ENCODE measurements at places on chromosomes 16 and 17.

DNA sequence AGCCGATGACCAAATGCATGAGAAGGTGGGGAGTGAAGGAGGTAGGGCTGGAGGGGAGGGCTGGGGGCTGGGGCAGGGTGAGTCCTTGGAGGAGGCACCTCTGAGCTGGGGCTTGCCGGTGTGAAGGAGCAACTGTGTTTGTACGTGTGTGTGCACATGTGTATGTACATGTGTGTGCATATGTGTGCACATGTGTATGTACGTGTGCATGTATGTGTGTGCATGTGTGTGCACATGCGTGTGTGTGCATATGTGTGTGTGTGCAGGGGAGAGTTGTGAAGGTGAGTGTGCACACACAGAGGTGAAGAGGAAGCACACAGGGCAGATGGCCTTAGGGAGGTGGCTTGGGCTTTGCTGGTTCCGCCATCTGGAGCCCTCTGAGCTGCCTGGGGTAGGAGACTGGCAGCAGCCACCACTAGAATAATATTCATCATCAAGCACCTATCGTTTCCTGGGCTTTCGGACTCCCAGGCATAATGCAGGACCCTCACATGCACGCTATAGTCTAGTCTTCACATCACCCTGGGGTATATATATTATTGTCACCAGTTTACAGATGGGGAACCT lies 120.9 kb upstream of the CDC42EP4 start:
- no peak for DNase-seq

DNA sequence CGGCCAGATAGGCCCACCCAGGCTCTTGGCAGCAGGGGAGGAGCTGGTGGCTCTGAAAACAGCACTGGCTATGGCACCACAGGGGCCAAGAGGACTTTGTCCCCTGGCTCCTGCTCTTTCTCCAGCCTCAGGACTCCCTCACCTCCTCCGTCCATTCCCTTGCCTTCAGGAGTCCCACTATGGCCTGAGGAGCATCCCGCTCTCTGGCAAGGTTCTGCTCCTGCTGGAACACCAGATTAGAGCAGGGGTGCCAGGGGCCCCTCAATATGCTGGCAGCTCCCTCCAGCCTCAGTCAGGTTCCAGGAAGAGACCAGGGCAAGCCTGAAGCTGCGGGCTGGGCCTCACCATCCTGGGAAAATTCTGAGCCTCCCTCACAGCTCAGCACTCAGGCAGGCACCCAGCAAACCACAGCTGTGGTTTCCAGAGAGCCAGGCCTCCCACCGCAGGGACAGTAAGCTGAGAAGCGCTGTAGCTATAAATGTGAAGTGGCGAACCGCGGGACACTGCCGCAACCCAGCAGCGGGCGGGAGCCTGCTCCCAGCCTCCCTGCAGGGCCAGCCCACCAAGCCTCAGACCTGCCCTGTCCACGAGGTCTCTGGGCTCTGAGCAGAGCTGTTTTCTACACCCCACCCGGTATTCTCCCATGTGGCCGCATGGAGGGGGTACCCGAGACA lies 25.7 kb downstream of the C17orf100 start:
- peak; percentile 38 for DNase-seq

GRCh38 chr17:82320956-82321927 lies 3.8 kb upstream of the CD7 start:
- no peak for DNase-seq

GRCh38 chr16:143456-143855 lies 5.0 kb upstream of the NPRL3 start:
- DNase-seq, result no peak

- DNase-seq, result peak; percentile 59
Observed at GRCh38 chr17:39200070-39200879, at the start of gene RPL19. TSS of gene RPL19 (plus strand) at chr17:39200283. CDS start at chr17:39200345, 62 bp downstream.

- no peak for DNase-seq
Observed at GRCh38 chr17:76554131-76554530, 14.3 kb downstream of the PRCD start.

DNA sequence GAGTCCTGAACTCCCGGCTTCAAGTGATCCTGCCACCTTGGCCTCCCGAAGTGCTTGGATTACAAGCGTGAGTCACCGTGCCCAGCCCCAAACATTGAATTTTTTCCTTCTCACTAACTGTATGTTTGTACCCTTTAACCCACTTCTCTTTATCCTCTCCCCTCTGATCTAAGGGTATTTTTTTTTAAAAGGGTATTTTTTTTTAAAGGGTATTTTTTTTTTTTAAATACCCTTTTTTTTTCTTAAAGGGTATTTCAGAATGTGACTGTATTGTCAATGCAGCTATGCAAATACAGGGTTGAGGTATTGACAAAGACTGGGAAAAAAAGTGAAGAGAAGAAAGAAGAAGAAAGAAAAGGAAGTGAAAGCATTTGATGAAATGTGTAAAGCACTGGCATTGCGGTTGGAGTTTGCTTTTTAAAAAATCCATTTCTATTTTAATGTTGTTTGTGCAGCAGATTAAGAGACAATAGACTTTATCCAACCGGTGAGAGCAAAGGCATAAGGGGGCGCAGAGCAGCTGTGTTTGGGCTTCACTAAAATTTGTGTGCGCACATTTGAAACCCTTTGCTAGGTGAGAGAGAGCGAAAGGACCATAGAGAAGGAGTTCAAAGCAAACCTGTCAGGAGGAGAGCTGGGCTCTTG lies 42.4 kb downstream of the SYT17 start:
- no peak for DNase-seq

- DNase-seq, result no peak
Observed at GRCh38 chr16:86344586-86344871, 165.8 kb upstream of the FOXF1 start.

- DNase-seq, result no peak
Observed at GRCh38 chr16:3063625-3064386, 1.6 kb upstream of the IL32 start.

DNA sequence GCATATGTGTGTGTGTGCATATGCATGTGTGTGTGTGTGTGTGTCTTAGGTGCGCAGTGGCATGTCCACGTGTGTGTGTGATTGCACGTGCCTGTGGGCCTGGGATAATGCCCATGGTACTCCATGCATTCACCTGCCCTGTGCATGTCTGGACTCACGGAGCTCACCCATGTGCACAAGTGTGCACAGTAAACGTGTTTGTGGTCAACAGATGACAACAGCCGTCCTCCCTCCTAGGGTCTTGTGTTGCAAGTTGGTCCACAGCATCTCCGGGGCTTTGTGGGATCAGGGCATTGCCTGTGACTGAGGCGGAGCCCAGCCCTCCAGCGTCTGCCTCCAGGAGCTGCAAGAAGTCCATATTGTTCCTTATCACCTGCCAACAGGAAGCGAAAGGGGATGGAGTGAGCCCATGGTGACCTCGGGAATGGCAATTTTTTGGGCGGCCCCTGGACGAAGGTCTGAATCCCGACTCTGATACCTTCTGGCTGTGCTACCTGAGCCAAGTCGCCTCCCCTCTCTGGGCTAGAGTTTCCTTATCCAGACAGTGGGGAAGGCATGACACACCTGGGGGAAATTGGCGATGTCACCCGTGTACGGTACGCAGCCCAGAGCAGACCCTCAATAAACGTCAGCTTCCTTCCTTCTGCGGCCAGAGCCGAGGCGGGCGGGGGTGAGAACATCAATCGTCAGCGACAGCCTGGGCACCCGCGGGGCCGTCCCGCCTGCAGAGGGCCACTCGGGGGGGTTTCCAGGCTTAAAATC lies 47.6 kb downstream of the IL21R start:
- no peak for DNase-seq

GRCh38 chr17:16925461-16926060 lies 46.4 kb downstream of the TNFRSF13B start:
- DNase-seq, result no peak

DNA sequence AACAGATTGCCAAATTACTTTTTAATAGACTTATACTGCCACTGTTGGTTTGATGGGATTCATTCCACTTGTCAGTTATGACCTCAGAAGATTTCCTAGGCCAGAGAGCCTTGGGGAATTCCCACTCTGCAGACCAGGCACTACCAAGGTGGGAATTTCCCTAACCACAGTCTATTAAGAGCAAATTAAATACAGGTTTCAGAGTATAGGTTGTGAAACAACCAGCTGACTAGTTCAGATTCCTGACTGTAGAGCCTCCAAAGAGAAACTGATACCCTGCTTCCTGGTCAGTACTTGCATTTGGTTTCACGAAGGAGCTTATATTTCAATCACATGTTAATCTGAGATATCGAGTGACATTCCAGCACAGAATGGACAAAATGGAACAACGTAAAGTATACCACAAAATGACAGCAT lies 186.5 kb downstream of the STX8 start:
- DNase-seq, result no peak

DNA sequence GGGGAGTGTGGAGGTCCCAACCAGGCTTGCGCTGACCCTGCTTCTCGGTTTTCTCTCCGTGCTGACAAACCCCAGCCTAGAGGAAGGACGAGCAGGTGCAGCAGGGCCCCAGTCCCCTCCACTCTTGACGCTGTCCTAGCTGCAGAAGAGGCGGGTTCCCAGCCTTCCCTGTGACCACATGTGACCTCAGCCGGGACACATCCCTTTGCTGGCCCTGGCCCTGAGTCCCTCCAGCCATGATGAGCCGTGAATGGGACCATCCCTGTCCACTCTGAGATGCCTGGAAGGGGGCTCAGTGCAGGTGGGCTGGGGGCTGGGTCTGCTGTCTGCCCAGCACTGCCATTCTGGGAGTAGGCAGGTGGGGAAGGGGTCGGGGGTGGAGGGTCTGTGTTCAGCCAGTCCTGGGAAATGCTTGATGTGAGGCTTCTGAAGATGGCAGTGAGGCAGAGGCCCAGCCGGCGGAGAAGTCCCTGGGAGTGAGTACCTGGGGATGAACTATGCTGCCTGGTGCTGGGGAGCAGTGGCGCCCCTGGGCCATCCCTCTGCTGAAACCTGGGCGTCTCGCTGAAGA lies 1.9 kb upstream of the TUBB3 start:
- no peak for DNase-seq

- DNase-seq, result no peak
Observed at GRCh38 chr17:67443931-67444595, 67.0 kb downstream of the PITPNC1 start.

DNA sequence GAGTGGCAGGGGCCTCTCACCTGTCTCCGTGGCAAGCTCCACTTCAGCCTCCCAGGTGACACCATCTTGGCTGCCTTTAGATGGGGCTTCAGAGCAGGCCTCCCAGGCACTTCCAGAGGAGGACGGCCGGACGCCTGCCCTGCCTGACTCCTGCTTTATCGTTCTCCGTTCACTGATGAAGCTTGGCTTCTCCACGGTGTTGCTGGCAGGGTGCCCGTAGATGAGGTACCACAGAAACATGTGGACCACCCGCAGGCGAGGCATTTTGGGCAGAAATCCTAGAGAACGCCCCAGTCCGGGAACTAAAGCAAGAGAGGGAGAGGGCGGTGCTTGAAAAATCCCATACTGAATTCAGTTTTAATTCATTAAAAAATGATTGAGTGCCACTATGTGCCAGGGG lies 54.5 kb downstream of the GTF3C1 start:
- DNase-seq, result no peak

DNA sequence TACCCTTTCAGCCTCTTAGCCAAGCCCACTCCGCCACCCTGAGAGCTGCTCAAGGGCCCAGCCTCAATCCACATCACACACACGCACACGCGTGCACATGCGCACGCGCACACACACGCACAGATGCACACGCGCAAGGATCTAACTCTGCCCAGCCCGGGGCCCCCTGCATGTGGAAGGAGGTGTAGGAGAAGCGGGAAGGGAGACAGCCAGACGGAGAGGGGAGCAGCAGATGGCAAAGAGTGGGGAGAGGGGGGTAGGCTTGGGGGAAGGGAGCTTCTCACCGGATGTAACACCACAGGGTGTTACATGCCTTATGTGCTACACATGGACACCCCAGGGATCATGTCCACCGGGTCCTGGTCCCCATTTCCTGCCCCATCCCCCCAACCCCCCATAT lies 15.3 kb downstream of the DLG4 start:
- DNase-seq, result no peak

GRCh38 chr16:53043428-53043831 lies 9.3 kb downstream of the CHD9NB start:
- no peak for DNase-seq

DNA sequence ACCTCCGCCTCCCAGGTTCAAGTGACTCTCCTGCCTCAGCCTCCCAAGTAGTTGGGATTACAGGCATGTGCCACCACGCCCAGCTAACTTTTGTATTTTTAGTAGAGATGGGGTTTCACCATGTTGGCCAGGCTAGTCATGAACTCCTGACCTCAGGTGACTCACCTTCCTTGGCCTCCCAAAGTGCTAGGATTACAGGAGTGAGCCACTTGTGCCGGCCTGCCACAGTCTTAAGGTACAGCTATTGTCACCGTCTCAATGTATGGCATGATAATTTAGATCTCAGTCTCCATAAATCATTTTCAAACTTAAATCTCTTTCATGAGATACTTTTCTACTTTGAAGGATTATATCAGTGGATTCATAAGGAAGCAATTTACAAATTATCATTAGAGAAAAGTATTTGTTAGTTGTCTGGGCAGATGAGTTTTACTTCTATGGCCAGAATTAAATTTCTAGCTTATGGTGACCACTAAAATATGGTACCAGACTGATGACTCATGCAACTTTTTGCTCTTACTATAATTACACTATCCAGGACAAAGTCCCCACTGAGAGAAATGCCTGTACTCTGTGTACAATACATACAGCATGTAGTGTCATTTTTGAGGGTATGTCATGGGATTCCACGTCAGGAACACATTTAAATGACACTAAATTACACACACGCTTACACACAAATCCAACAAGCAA lies 1230.3 kb upstream of the GOT2 start:
- no peak for DNase-seq

Data from GDM1 (cell line).